ENCODE measurements at places on chromosomes 7 and 10. TPM values are rescaled to one million over a fixed set of nuclear protein-coding genes. Genes with fewer than 3 reads are reported as not detected.

PRKG1 gene
- 126 TPM for total RNA-seq

TRIM73 gene
- total RNA-seq: 3.8 TPM

WEE2 gene
- 0.42 TPM for total RNA-seq

AKR1B15 gene
- not detected for total RNA-seq

ADAMTS14 gene
- 13.7 TPM for total RNA-seq
